ENCODE measurements at places on chromosomes 7 and 10.

- no peak for DNase-seq
Observed at GRCh38 chr10:121312587-121312986, 285.7 kb downstream of the FGFR2 start.

DNA sequence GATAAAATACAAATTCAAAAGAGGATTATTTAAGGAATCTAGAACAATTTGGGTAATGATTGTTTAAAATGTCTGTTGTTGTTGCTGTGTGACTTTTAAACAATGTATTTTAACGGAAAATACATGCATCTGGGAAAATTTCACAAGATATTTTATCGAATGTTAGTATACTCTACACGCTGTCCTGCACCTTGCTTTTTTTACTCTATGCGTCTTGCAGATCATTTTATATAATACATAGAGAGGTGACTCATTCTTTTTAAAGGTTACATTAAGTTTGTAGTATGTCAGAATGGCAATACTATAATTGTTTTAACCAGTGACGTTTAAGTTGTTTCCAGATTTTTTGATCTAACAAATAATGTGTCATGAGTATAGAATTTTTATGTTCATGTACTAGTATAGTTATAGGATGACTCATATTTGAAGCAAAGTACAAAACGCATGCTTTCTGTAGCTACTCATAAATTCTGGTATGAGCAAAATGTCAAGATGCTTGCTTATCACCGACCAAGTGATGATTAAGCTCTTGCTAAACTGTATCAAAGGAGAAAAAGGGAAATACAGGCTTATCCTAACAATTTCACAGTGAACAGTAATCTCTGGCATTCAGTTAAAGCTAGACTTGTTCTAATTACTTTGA lies 4.9 kb downstream of the DKK1 start:
- no peak for DNase-seq

GRCh38 chr7:108190891-108191290 lies 60.7 kb upstream of the LAMB4 start:
- DNase-seq, result no peak

GRCh38 chr10:129659508-129660268 lies 192.6 kb downstream of the MGMT start:
- DNase-seq, result no peak

DNA sequence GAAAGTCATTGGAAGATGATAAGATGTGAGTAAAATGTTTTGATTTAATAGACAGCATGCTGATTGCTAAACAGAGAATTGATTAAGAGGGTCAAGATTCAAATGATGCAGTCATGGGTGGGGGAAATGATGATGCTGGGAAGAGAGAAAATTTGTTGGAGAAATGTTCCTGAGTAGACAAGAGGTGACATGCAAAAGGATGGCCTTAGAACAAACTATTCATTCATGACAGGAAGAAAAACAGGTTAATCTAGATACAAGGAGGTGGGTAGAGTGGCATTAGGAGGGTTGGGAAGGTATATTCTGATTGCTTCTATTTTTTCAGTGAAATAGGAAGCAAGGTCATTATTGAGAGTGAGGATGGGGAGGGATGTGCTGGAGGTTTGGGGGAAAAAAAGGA lies 146.7 kb downstream of the SEM1 start:
- DNase-seq, result no peak
